ENCODE measurements at places on chromosomes 16 and 17.

DNA sequence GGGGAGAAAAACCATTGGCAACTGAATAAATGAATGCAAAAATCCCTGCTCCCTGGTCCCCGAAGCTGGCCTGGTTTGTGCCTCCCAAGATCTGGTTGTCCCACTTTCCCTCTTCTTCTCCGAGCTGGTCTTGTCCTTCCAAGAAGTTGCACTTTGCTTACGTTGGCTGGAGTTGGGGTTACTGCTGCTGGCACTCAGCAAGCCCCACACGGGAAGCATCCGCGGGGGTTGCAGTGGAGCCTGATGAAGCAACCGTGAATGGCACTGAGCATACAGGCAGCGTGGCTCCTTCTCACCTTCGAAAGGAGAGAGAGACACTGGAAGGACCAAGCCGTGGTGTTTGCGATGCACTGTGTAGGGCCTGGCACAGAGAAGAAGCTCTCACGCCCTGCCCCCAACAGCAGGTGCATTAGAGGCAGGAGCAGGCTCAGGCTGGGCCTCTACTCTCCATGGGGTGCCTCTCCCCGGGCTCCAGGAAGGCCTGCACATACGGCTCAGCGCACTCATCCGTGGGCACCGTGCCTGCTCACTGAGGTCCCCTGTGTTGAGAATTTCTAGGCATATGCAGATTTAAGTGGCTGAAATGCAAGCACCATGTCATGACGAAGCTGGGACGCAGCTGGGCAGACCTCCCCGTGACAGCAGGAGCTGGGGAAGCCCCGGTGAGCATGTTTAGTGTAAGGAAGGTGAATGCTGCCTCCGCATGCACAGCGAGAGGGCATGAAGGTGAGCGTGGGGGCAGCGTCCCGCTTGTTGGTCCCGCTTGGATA lies 12.1 kb downstream of the CA5A start:
- DNase-seq, result no peak

GRCh38 chr16:88854306-88855111 lies 2.2 kb downstream of the GALNS start:
- DNase-seq, result no peak

- no peak for DNase-seq
Observed at GRCh38 chr17:49600949-49601348, 25.3 kb downstream of the NXPH3 start.

GRCh38 chr16:53743149-53743566 lies 39.2 kb downstream of the FTO start:
- DNase-seq, result no peak

GRCh38 chr16:2370721-2371120 lies 30.2 kb upstream of the ABCA3 start:
- DNase-seq, result no peak

DNA sequence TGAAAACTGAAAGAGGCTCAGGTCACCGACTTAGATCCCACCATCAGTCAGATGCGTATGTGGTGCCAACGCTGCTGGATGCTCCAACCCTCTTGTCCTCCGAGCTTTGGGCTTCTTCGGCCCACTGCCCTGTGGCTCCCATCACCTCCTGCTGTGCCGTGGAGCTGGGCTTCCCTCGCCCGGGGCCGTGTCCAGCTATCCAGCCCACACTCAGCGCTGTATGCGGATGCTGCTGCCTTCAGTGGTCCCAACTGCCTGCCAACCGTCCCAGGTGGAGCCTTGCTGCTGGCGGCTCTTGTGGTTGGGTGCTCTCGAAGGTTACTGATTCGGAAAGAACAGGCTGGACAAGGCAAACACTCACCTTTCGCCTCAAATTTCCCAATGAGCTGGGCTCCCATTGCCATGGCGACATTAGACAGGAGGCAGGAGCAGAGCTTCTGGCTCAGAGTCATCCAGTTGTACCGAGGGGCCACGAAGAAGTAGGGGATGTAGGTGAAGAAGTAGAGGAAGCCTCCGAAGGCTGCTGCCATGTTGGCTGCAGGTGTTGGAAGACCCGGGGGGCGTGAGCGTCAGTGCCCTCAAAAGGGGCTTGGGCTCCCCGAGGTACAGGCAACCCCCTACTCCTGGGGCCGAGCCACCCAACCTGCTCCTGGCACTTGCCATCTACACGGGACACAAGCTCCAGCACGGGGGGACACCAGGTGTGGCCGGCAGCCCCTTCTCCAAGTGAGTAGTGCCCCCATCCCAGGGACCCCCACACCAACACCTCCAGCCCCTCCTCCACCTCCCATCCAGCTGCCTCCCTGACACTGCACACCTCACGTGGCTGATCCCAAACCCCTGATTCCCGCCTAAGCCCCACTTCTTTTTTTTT lies 32.2 kb downstream of the ABCA3 start:
- no peak for DNase-seq

DNA sequence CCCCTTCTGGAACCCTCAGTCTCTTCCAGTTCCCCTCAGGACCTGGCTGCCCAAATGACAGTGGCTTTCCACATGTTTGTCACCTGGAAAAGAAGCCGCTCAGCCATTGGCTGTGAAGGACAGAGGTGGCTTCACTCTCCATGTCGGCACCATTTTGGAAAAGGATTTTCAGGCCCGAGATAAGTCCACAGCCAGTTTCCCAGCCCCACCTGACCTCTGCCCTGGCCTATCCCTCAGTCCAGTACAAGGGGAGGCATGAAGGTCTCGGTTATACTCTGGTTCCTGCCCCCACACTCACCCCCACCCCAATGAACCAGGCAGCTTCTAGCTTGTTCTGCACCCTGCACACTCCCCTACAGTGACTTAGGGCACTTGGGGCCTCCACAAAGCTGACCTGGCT lies 15.2 kb downstream of the AOC3 start:
- no peak for DNase-seq

DNA sequence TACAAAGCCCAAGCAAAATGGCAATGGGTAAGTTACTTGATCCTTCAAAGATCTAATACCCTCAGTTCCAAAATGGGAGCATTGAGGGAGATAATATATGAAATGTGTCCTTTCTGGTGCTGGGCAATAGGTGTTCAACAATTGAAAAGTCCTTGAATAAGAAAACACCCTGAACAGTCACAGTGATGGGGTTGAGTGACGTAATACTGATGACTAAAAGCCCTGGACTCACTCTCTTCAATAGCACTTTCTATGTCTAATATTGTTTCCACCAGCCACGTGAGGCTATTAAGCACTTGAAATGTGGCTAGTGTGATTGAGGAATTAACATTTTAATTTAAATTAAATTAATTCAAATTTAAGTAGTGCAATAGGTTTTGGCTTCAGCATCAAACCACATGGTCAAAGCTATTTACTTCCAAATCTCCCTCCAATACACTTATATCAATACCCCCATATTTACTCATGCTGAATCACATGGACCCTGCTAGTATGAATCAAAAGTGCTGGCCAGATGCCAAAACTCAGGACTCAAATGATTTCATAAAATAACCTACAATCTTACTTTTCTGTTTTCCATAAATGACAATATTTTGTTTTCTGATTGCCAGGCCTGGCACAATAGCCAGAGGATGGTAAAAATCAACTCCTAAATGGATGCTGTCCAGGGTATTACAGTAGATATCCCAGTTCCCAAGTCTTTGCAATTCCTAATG lies 516.2 kb downstream of the HAPSTR1 start:
- no peak for DNase-seq

DNA sequence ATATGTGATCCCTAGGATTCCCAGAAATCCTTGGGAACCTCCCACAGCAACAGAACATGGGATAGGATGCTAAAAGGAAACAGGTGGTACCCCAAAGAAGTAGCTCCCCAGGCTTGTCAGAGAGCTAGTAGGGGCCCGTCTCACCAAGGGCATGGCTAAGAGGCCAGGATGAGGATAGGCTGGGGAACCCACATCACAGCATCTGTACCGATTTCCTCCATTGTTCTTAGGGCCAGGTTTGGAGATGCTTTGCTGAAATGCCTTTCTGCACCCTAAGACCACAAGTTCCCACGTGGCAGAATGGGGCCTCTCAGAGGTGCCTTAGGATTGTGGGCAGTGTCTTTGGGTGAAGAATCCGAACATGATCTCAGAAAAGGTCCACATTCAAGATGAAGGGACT lies 169.5 kb downstream of the HS3ST3B1 start:
- no peak for DNase-seq

DNA sequence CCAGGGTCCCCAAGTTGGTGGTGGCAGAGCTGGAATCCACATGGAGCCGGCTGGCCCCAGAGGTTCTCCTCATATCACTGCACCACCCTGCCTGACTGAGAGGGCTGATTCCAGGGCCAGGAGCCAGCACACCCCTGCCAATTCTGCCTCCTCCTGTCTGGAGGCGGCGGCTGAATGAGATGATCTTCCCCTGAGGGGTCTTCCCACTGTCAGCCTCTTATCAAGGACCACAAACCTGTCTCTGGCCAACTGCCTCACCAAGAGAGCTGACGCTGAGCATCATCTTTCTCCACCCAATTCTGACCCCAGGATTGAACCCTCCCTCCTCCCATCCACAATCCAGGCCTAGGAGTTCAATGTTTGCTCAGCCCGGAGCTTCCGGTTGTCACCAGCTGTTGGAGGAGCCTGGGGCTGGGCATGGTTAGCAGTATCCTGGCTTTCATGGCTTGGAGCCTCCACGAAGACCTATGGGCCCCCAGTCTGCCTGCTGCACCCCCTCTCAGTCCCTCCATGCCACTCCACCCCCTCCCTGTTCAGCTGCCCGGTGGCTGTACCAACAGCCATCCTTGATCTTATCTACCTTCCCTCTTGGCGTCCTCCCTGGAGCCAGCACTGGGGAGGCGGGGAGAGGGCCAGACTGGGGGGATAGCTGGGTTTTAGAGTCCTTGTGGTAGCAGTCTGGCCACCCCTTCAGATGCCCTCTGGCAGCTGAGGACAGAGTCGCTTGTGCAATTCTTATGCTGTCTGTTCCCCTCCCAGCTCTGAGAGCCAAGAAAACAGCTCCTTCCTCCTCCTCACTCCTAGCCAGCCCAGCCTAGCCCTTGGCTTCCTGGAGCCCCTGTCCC lies 25.6 kb downstream of the ABCC3 start:
- DNase-seq, result no peak

- no peak for DNase-seq
Observed at GRCh38 chr16:84088695-84089395, 27.9 kb downstream of the MBTPS1 start.

- no peak for DNase-seq
Observed at GRCh38 chr16:57324749-57325148, 33.8 kb upstream of the CCL22 start.

DNA sequence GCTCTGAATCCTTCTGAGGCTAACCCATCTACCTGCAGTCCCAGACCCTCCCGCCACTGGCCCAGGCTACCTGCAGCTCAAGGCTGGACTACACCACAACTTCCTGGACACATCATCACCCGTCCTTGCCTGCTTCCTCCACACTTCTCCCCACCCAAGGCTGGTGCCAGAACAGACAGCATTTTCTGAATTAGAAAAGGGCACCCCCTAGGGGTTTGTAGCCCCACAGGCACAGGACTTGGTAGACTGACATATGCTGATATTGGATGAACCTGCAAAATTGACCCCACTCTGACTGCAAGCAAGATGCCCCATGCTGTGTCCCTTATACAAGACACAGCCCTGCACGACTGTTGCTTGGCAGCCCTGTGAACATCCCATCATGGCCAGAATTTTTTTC lies 271.5 kb upstream of the C16orf82 start:
- no peak for DNase-seq

DNA sequence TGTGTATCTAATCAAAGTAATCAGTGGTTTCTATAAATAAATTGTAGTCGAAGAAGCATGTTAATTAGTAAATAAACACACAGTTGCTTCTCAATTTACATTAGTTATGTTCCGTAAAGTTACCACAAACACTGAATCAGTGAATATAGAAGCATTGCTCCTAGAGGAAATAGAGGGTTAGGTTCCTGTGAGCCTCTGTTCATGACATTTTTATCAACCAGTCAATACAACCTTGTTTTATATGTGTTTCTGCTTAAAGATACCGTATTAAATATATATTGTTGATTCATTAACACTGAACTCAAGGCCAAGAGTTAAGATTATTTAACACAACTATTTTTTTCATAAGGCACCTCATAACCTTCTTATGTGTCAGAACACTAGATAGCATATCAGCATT lies 134.3 kb downstream of the PPM1E start:
- no peak for DNase-seq

DNA sequence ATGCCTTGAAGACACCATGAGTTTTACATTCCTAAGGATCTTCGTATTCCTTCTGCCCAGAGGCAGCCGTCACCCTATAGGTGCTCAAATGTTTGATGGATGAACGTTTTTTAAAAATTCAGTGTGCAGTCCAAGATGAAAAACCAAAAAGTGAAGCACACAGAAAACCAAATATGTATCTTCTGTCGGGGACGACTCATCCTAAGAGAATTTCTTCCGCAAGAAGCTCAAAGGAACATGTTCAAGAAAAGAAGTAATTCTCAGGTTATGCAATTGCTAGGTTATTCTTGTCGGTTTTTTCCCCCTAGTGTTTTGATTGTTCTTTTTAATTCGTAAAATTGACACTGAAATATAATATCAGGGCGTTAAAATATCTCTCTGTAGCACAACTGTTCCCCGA lies 1.4 kb downstream of the CENPV start:
- no peak for DNase-seq

GRCh38 chr16:64841071-64841470 lies 280.8 kb downstream of the CDH11 start:
- DNase-seq, result no peak

DNA sequence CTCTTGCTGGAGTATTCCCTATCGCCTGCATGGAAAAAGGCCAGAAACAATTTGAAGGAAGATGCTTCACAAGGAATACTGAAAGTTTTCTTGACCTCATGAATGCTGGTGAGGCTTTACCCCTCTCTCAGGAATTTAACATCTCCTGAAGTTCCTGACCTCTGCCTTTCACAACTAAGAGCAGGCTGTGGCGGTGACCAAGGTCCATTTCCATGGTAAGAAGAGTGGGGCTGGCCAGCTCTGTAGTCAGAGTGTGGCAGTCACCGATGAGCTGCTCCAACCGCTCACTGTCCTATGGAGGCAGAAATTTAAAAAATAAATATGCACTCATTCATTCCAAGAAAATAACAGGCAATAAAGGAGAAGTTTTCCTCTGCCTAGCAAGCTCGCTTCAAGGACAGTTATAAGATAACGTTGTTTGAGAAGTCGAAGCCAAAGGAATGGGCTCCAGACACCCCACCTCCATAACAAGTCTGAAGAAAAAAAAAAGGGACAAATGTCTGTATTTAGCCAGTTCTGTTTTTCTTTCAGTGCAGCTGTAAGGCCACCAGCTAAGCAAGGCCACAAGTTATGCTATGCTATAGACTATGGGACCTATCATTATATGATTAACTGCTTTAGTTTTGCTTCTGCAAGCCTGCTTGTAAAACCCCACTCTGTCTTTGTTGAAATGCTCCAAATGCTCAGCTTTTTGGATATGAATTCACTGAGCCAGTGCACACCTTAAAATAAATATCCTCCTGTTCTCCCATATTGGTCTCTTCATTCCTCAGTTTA lies 6.0 kb upstream of the CCL4L2 start:
- DNase-seq, result no peak

DNA sequence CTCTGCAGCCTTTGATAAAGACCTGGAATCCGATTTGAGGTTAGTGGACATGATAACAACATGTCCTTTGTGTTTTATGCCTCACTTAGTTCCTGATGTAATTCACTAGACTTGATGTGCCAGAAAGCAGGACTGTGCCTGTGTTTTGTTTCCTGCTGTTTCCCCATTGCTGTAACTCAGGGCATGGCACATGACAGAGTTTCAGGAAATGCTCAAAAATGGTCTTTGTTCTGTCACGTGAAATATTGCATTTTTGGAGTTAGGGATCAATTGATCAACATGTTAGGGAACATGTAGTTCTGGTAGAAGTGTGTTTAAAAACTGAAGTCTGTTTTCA lies 32.8 kb downstream of the DHX38 start:
- DNase-seq, result no peak

Measured in caudate nucleus (tissue), 63 donors.